ENCODE measurements at places on chromosomes 3 and 15. TPM values are rescaled to one million over a fixed set of nuclear protein-coding genes. Genes with fewer than 3 reads are reported as not detected.

GRCh38 chr3:105351821-105352220 is 14.9 kb upstream of the ALCAM start:
- no peak for DNase-seq

DNA sequence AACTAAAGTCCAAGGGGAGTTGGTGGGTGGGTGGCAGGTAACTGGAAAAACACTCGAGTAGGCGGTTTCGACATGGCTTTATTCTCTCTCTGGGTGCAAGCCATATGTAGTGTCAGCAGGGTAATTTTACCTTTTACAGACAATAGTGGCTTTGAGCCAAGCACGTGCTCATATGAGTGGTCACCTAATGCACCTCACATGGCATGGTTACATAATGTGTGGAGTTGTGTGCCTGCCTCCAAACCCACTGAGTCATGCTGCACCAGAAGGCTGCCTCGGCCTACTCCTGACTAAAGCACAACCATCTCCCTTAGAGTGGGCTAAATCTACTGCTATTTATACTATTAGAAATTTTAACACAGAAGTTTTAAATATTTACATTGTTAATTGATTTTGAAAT is 16.5 kb downstream of the CCRL2 start:
- DNase-seq = no peak

GRCh38 chr3:183817639-183818038 is 7.7 kb downstream of the MAP6D1 start:
- DNase-seq = no peak

GRCh38 chr3:70112751-70113150 is 113.2 kb downstream of the SAMMSON start:
- no peak for DNase-seq

DNA sequence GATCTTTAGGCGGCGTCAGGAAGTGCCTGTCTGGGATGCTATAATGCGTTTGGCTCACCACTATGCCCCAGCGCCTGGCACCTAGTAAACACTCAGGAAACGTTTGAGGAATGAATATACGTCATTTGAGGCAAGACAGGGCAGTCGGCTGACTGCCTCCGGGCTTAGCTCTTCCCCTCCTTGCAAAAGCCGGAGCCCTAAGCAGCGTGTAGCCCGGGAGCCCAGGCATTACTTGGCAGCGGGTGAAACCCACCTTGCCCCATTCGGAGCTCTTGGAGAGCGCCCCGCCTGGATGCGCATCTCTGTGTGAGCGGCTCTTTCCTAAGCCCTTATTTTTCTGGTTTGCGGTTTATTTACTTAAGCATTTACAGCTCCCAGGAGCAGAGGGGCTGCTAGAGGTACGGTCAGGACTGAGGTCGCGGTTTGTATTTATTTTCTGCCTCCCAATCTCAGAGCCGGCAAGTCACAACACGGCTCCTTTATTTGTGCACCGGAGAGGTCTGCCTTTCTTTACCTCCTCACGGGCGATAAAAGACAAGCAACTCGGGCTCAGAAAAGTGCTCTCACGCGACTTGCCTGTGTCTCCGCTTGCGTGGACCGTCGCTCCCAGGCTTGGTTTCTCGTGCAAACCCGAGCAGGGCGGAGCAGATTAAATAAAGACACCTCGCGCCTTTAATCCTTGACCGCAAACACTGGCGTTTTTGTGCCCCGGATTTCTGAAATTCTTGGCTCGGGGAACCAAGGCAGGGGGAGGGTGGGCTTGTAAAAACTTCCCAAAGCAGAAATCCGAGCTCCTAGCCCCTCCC is 737 bp upstream of the ITPR1 start:
- no peak for DNase-seq

DNA sequence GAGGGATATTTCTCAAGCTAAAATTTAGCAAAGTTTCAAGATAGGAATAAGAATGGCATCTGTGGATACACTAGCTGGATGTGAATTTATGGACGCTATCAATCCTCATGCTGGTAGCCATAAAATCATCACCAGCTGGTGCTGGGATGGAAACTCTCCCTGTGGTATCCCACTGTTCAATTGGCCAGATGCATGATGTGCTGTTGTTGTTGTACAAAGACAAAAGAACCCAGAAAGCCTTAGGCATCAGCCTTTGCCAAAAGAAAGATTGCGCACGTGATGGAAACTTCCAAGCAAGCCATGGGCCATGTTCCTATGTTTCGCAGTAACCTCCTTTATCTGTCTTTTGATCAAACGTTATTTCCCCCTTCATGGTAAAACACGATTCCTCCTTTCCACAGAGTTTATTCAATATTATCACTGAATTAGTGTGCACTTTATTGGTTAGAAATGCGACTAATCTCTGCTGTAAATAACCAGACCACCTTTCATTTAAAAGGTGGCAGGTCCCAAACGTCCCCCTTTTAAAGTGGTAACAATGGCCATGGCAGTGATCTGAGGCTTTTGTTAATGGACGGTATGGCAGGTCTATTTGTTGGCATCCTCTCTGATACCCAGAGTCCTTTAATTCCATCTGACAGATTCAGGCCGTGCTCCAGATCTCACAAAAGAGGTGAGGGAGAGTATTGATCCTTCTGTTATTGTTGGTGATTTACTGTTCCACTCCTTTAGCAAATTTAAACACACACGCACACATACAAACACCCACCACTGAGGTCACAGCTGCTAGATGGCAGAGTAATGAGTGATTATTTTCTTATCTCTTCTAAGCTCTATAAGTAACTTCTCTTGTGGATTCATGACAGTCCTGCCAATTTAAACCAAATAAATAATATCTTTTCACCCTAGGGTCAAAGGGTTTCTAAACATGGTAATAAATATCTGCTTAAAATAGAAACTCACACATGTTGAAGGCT is 291.2 kb upstream of the KCNMB2 start:
- no peak for DNase-seq

Gene SYNM
- total RNA-seq = 8.3 TPM
